A673 (cell line): ENCODE measurements at places on chromosomes 6 and 20. TPM values are rescaled to one million over a fixed set of nuclear protein-coding genes. Genes with fewer than 3 reads are reported as not detected.
A peak's percentile ranks its signal among the peaks of the same experiment; 100 is the strongest.

Gene ERVFRD-1
- total RNA-seq = 0.09 and 0.11 TPM in 2 replicates

Gene CLIC1
- 371 and 431 TPM in 2 replicates for total RNA-seq

Gene HLA-B
- 27.3 and 29.9 TPM in 2 replicates for total RNA-seq

Gene LY6G5B
- 18.9 and 19.4 TPM in 2 replicates for total RNA-seq

DNA sequence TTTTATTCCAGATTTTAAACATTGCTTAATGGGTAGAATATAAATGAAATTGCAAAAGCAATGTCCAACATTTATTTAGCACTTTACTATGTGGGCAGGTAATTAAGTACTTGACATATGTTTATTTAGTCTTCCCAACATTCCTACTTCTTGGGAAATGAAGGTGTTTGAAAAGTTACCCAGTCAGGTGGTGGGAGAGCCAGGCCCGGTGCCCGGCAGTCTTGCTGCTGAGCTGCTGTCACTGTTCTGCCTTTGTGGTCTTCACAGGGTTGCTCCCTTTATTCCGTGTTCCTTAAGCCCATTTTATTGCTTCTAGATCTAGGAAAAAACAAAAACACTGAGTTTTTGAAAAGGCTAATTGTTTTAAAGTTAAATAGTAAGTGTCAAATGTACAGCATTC, 42.6 kb upstream of the TULP4 start:
- no peaks in the 10 kb centered on the region for H3K4me1 ChIP-seq
- no peak for DNase-seq
- H3K4me3 ChIP-seq = no peak overlapping the region
- H3K36me3 ChIP-seq = no peaks in the 10 kb centered on the region

GRCh38 chr6:45783716-45784115, 231.9 kb downstream of the CLIC5 start:
- H3K27me3 ChIP-seq = no peaks in the 10 kb centered on the region
- no peaks in the 10 kb centered on the region for H3K36me3 ChIP-seq
- no peak overlapping the region for H3K27ac ChIP-seq
- H3K4me1 ChIP-seq = peaks cover 22% of the 10 kb centered on the region
- no peak overlapping the region for H3K4me3 ChIP-seq
- DNase-seq = no peak

- no peaks in the 10 kb centered on the region for H3K4me1 ChIP-seq
- no peaks in the 10 kb centered on the region for H3K36me3 ChIP-seq
- DNase-seq = no peak
- H3K27ac ChIP-seq = no peak overlapping the region
- H3K4me3 ChIP-seq = no peak overlapping the region
- H3K27me3 ChIP-seq = no peaks in the 10 kb centered on the region
Measured at GRCh38 chr20:38342713-38343310, 3.5 kb upstream of the LBP start.

- H3K36me3 ChIP-seq = no peaks in the 10 kb centered on the region
- no peaks in the 10 kb centered on the region for H3K27me3 ChIP-seq
- DNase-seq = no peak
Measured at GRCh38 chr20:35886537-35886936, 67.8 kb downstream of the SCAND1 start.

DNA sequence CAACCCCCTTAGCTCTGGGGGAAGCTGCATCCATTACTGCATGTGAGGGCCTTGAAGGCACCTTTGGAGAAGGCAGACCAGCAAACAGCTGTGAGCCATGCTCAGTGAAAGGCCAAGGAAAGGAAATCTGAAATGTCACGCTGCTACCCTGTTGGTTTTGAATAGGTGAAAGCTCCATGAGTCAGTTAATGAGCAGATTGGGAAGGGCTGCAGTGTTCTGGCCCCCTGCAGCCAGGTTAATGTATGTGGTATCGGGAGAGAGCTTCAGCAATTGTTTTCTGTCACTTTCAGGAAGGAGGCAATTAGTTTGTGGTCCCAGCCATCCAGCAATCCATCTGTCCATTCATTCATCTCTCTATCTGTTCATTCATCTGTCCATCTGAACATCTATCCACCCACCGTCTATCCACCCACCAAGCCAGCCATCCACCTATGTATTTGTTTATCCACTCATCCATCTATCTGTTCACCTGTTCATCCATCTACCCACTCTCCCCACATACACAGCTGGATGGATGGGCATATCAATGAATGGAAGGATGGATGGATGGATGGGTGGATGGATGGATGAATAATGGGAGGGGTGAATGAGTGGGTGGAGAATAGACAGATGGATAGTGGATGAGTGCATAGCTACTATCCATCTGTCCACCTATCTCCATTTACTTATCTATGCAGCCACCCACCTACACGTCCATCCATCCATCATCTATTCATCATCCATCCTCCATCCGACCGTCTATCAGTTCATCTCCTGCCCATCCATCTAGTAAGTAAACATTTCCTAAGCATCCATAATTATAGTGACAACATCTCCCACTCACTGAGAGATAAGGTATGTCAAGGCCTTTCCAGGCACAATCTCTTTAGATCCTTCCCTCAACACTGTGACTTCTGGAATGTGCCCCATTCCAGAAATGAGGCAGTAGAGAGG, 16.0 kb downstream of the PCK1 start:
- peaks cover 22% of the 10 kb centered on the region for H3K4me1 ChIP-seq
- no peak overlapping the region for H3K4me3 ChIP-seq
- no peaks in the 10 kb centered on the region for H3K36me3 ChIP-seq
- DNase-seq = no peak
- H3K27me3 ChIP-seq = no peaks in the 10 kb centered on the region

GRCh38 chr20:38044685-38045084, 11.1 kb downstream of the RPRD1B start:
- H3K27ac ChIP-seq = no peak overlapping the region
- H3K36me3 ChIP-seq = peaks cover 55% of the 10 kb centered on the region
- no peaks in the 10 kb centered on the region for H3K27me3 ChIP-seq

DNA sequence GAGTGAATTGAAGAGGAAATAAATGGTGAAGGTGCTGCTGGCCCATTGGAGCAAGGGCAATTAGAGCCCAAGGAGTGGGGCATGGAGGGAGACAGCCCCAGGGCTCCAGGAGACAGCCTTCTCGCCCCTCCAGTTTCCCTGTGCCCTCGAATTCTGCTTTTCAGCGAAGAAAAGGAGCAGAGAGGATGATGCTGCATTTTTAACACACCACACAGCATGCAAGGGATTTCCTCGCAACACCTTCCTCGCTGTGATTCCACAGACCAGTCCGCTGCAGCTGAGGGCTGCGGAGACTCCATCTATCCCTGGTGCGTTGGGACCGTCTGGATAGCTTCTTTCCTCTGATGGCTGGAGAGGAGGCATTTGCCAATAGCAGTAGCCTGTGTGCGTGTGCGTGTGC, 41.7 kb downstream of the PTCHD4 start:
- H3K4me1 ChIP-seq = peaks cover 11% of the 10 kb centered on the region
- H3K4me3 ChIP-seq = no peak overlapping the region
- peaks cover 35% of the 10 kb centered on the region for H3K27me3 ChIP-seq
- no peaks in the 10 kb centered on the region for H3K36me3 ChIP-seq
- DNase-seq = no peak
- no peak overlapping the region for H3K27ac ChIP-seq

- no peaks in the 10 kb centered on the region for H3K27me3 ChIP-seq
- no peak overlapping the region for H3K4me3 ChIP-seq
- DNase-seq = no peak
- no peaks in the 10 kb centered on the region for H3K36me3 ChIP-seq
- H3K4me1 ChIP-seq = no peaks in the 10 kb centered on the region
- no peak overlapping the region for H3K27ac ChIP-seq
Measured at GRCh38 chr6:86756640-86757229, 180.6 kb upstream of the HTR1E start.

- H3K4me3 ChIP-seq = no peak overlapping the region
- no peaks in the 10 kb centered on the region for H3K4me1 ChIP-seq
- DNase-seq = no peak
- H3K36me3 ChIP-seq = no peaks in the 10 kb centered on the region
- H3K27ac ChIP-seq = no peak overlapping the region
Measured at GRCh38 chr6:53567701-53568100, 22.8 kb upstream of the GCLC start.

GRCh38 chr6:63582579-63583231, 10.4 kb downstream of the LOC128125822 start:
- H3K4me1 ChIP-seq = no peaks in the 10 kb centered on the region
- no peaks in the 10 kb centered on the region for H3K27me3 ChIP-seq
- no peak for DNase-seq
- H3K27ac ChIP-seq = no peak overlapping the region
- H3K36me3 ChIP-seq = peaks cover 56% of the 10 kb centered on the region

- no peak overlapping the region for H3K27ac ChIP-seq
- peaks cover 10% of the 10 kb centered on the region for H3K4me1 ChIP-seq
- no peaks in the 10 kb centered on the region for H3K36me3 ChIP-seq
- no peak for DNase-seq
- no peaks in the 10 kb centered on the region for H3K27me3 ChIP-seq
- H3K4me3 ChIP-seq = no peak overlapping the region
Measured at GRCh38 chr6:16427124-16427523, 188.7 kb downstream of the GMPR start.

- H3K27me3 ChIP-seq = no peaks in the 10 kb centered on the region
- DNase-seq = no peak
- H3K36me3 ChIP-seq = no peaks in the 10 kb centered on the region
- H3K4me1 ChIP-seq = no peaks in the 10 kb centered on the region
- no peak overlapping the region for H3K4me3 ChIP-seq
- no peak overlapping the region for H3K27ac ChIP-seq
Measured at GRCh38 chr20:2446845-2447244, 23.7 kb downstream of the SNRPB start.

DNA sequence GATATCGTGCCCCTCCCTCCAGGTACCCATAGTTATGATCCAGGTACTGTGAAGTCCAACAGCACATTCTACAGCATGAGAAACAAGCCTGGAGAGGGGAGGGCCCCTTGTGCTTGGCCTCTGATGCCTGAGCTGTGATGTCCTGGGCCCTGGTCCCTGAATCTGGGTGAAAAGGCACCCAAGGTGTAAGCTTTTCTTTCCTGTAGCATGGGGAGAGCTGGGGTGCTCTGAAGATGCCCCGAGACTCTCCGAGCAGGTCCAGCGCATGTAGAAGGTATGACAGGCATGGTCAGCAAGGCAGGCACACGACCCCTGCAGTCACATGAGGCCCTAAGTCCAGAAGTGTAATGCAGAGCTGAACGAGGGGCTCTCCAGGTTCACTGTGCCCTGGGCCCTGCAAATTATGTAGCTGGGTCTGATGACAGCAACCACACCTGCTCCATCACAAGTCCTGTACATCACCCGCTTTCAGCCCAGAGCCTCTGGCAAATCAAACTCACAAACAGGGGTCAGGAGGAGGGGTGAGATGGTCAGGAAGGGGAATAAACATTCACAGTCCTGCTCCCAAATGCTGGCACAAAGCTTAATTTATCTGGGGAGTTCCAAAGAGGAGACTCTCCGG, 1.8 kb upstream of the CTSZ start:
- no peak overlapping the region for H3K27ac ChIP-seq
- H3K4me3 ChIP-seq = no peak overlapping the region
- peaks cover 8% of the 10 kb centered on the region for H3K4me1 ChIP-seq
- no peaks in the 10 kb centered on the region for H3K27me3 ChIP-seq

DNA sequence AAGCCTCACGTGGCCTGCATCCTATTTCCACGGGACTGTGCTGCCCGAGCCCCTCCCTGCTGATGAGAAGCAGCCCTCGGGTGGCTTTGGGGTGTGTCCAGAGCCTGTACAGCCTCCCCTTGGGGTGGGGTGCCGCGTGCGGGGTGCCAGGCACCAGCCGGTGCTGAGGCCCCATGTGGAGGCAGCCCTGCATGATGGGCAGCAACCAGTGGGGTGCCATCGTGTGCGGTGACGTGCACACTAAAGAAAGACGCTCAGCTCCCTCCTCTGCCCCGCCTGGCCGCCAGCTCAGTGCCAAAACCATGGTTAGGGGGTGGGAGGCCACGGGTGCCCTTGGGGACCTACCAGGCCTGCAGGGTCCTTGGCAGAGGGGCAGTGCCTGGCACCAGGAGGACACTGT, 26.2 kb downstream of the NTSR1 start:
- no peaks in the 10 kb centered on the region for H3K27me3 ChIP-seq
- peak overlapping the region; percentile 97 for H3K27ac ChIP-seq
- peaks cover 65% of the 10 kb centered on the region for H3K4me1 ChIP-seq
- H3K36me3 ChIP-seq = no peaks in the 10 kb centered on the region

DNA sequence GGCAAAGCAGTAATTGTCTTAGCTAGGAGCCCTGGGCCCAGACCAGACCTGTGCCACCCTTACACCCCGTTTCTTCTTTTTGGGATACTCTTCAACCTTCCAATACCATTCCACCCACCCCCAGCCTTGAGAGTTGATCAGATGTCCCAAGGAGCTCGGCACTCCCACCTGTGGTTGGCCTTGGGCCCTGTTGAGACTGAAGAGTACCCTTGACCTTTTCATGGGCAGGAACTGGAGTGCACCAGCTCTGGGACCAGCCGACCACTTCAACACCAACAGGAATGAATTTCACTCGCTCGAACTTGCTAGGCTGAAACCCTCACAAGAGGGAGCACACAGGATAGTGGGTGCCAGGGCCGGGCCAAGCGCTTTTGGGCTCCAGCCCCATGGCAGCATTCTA, 273.6 kb downstream of the PHACTR1 start:
- H3K4me1 ChIP-seq = no peaks in the 10 kb centered on the region
- H3K27ac ChIP-seq = no peak overlapping the region

- peak overlapping the region; percentile 99 for H3K27ac ChIP-seq
- DNase-seq = no peak
- peak overlapping the region; percentile 81 for H3K4me3 ChIP-seq
Measured at GRCh38 chr6:30618270-30618797, 694 bp downstream of the MRPS18B start.

- H3K4me1 ChIP-seq = no peaks in the 10 kb centered on the region
- peak; percentile 10 for DNase-seq
- H3K27ac ChIP-seq = no peak overlapping the region
Measured at GRCh38 chr20:3330046-3330741, 77.3 kb downstream of the DNAAF9 start.

DNA sequence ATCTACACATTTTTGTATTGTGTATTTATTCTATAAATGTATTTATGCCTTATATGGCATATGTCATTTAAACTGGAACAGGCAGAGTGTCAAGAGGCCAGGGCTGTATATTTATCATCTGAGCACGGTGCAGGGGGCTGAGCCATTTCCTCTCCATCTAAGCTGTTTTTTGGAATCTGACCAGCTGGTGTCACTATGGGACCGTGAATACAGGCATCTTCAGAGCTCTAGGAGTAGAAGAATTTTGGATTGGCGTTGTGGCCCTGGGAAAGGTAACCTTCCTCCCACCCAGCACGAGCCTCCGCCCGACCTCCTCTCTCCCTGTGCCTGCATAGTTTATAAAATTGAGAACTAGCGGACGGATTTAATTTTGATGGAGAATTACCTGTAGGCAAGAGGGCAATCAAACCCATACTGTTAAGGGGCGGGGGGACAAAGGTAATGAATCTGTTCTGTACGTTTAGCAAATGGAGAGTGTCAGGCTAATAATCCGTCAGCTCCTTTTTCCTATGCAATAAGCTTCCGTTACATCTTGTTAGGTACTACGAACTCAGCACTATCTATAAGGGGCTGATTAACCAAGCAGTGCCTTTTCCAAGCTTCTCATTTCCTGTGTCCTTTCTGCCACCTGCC, 29.0 kb upstream of the EEF1E1 start:
- peaks cover 25% of the 10 kb centered on the region for H3K4me1 ChIP-seq
- no peaks in the 10 kb centered on the region for H3K27me3 ChIP-seq
- peak; percentile 89 for DNase-seq
- no peaks in the 10 kb centered on the region for H3K36me3 ChIP-seq
- peak overlapping the region; percentile 22 for H3K27ac ChIP-seq
